ENCODE measurements at places on chromosomes 5 and 9. TPM values are rescaled to one million over a fixed set of nuclear protein-coding genes. Genes with fewer than 3 reads are reported as not detected.

DNA sequence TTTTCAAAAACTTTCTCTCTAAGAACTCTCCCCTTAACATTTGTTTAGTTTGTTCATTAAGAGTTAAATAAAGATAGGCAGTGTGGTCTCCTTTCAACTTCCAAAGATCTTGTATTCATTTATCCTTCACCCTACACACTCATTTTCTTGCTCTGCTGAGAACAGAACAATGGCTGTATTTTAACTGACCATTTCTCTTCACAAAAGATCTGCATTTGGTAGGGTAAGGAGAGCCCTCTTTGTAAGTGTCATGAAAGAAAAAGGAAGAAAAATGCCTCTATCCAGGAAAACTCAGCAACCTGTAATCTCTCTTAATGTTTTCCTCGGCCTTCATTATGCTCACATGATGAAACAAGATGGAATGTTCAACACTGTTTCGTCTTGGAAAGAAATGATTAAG lies 193.7 kb upstream of the TLE4 start:
- no peak for DNase-seq

Gene PCDHA7
- 1.1 TPM for total RNA-seq

- no peak for DNase-seq
Observed at GRCh38 chr5:82097-82496, 9.9 kb upstream of the PLEKHG4B start.

Gene PDE6A
- total RNA-seq = not detected

Gene DIPK1B
- 6.6 TPM for total RNA-seq

Gene BAAT
- not detected for total RNA-seq

GRCh38 chr9:124794902-124795491 lies 18.1 kb downstream of the OLFML2A start:
- no peak for DNase-seq

Gene CDX1
- total RNA-seq = not detected

Gene N4BP3
- 3.3 TPM for total RNA-seq

DNA sequence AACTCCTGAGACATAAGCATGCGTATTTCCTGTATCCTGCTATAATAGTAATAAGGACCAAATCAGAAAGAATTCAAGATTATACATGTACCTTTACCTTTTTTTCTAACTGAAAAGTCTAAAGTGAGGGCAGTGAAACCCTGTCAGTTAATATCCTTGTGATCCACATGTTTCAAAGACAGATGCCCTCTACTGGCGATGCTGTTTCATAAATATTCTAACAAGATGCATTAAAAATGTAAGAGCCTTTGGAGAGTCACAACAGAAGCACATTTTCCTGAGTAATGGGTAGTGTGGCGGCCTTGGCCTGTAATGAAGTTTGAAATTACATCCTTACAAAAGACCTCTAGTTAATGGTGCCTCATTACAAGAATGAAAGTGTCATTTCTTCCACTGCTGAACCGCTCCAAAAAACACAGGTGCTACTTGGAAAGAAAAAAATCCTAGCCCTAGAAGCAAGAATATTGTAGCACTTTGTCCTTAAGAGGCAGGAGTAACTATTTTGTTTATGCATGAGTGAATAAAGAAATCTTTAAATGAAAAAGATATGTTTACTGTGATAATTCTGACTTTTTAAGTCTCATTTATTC lies 232.6 kb downstream of the EPB41L4A start:
- DNase-seq = no peak

- DNase-seq = no peak
Observed at GRCh38 chr5:115542651-115543364, 1.8 kb downstream of the FEM1C start.

DNA sequence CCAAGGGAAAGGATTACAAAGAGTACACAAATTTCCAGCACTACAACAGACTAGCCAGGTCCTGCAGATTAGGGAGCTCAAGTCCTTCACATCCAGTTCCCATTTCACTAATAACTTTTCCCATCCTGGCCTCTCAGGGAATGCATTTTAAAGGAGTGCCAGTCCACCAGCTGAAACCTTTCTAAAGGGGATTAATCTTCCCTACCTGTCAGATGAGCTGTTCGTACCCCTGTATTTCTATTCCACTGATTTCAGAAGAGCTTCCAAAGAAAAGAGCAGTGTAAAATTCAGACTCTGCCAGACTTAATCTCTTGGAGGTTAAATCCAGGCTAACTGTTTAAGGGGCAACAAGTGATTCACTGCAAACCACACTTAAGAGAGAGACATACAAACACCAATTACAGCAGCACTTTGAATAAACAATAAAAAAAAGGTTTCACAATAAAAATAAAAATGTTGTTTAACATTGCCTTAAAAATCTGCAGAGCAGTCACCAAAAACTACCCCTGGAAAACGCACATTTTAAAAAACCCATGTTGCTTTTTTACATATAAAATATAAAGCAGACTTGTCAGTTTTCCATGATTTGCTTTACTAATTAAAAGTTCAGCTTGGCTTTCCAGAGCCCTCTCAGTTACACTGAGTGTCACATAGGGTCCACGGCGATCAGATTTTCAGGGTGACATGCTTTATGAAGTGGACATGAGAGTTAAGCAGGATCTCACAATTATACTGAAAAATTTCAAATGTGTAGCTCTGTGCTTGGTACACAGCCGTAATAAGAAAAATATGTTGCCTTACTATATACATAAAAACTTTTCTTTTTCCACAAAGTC lies 3.2 kb downstream of the ROR2 start:
- DNase-seq = no peak

DNA sequence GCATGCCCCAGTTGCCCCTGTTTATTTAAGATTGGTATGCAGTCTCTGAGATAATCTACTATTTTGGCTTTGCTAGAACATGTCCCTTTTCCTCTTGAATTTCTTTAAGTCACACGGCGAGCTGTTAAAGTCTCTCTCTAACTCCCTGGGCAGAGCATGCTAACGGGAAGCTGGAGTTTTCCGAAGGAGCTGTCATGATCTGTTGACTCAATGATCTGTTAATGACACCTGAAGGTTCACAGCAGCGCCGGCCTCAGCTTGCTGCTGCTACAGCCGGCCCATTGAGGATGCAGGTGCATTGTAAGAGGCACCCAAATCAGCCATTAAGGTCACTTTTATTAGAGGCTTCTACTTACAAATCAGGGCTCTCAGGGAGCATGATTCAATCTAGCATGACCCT lies 1203.4 kb downstream of the MAT2B start:
- DNase-seq = no peak

DNA sequence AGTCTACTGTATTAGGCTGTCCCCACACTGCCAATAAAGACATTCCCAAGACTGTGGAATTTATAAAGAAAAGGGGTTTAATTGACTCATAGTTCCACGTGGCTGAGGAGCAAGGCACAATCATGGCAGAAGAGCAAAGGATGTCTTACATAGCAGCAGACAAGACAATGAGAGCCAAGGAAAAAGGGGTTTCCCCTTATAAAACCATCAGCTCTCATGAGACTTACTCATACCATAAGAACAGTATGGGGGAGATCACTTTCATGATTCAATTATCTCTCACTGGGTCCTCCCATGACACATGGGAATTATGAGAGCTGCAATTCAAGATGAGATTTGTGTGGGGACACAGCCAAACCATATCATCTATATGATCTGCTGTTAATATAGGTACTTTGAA lies 14.8 kb upstream of the FSTL4 start:
- DNase-seq = no peak

Gene PLCXD3
- 4.5 TPM for total RNA-seq

- no peak for DNase-seq
Observed at GRCh38 chr5:133637206-133637605, 24.9 kb upstream of the FSTL4 start.

DNA sequence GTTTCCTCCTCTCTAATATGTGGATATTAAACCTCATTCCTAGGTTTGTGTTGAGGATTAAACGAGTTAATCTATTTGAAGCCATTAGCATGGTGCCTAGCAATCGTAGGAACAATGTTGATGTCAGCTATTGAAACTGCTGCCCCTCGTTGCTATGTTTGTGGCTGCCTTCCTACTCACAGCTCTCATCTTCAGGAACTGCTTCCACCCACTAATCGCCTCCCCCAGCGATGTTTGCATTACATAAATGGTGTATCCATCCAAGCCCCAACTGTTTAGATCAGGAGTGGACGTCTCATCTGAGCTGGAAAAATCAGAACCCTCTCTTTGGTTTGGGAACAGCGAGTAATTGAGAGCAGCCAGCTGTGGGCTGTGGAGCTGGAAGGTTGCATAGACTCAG lies 416.6 kb downstream of the ARHGEF28 start:
- no peak for DNase-seq

GRCh38 chr9:121651295-121652020 lies at the start of gene DAB2IP:
DAB2IP (plus strand) TSS chr9:121651634; CDS start chr9:121651776, 142 bp downstream.
- no peak for DNase-seq

DNA sequence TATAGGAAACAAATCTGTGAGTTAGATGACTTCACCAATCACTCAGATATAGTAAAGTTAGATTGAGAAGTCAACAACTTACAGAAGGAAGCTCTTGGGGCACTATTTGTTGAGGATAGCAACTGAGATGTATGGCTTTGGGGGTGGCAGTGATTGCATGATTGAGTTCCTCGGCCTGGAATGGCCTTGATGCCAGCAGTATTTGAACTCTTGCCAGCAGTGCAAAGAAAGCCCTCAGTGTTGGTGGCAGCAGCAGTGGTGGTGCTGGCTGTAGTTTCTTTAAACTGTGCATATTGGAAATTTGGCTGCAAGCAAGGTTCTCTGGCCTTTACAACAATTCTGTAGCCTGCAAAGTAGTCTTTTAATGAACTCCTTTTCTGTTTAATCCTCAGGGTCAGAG lies 41.4 kb upstream of the PJA2 start:
- DNase-seq = no peak

Gene CDH18
- not detected for total RNA-seq

- no peak for DNase-seq
Observed at GRCh38 chr5:179817890-179818745, 2.6 kb upstream of the SQSTM1 start.

Gene ZNF454
- 4.9 TPM for total RNA-seq

GRCh38 chr5:38673671-38674071 lies 117.2 kb upstream of the LIFR start:
- DNase-seq = no peak

- DNase-seq = peak; percentile 67
Observed at GRCh38 chr9:98222885-98223691, 30.7 kb upstream of the CORO2A start.

Gene CCNO
- total RNA-seq = 16.5 TPM

DNA sequence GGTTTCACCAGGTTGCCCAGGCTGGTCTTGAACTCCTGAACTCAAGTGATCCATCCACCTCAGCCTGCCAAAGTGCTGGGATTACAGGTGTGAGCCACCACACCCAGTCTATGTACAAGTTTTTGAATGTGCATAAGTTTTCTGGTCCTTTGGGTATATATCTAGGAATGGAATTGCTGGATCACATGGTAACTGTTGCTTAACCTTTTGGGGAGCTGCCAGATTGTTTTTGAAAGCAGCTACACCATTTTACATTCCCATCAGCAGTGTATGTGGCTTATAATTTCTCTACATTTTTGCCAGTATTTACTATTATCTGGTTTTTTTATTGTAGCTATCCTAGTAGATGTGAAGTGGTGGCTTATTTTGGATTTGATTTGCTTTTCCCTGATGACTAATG lies 8.9 kb upstream of the LNPEP start:
- no peak for DNase-seq

Gene CLIC3
- total RNA-seq = 3.6 TPM

Gene PKD2L2
- total RNA-seq = not detected

GRCh38 chr9:17462869-17463464 lies 115.9 kb upstream of the SH3GL2 start:
- DNase-seq = no peak

Gene LRRC70
- 5.9 TPM for total RNA-seq

DNA sequence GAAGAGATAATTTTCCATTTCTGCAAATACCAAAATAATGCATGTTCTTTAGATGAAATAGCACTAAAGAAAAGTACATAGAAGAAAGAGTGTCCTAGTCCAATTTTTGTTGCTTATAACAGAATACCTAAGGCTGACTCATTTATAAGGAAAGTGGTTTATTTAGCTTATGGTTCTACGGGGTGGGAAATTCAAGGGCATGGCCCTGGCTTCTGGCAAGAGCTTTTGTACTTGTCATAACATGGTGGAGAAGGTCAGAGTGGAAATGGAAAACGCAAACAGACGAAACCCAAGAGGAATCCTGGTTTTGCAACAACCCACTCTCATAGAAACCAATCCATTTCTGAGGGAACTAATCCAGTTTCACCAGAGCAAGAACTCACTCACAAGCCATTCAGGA lies 283.7 kb downstream of the CSNK1G3 start:
- no peak for DNase-seq

Gene CSF1R
- 16.9 TPM for total RNA-seq

- DNase-seq = no peak
Observed at GRCh38 chr5:31469466-31469865, 62.4 kb downstream of the DROSHA start.

DNA sequence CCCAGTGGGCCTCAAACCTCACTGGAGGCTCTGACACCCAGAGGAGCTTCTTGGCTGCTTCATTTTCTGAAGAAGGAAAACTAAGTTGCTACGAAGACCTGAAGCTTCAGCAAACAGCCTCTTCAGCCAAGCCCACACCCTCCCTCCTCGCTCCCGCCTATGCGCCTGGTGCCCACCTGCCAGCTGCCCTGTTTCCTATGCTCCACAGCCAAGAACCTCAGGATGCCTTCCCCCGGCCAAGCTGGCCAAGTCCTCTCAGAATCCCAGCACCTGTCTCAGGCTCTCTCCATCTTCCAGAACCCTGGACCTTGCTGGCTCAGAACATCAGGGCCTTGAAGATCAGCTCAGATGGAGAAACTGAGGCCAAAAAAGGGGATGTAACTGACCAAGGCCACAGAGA lies 60.4 kb downstream of the STK10 start:
- no peak for DNase-seq

Gene ADGRD2
- total RNA-seq = 0.29 TPM

DNA sequence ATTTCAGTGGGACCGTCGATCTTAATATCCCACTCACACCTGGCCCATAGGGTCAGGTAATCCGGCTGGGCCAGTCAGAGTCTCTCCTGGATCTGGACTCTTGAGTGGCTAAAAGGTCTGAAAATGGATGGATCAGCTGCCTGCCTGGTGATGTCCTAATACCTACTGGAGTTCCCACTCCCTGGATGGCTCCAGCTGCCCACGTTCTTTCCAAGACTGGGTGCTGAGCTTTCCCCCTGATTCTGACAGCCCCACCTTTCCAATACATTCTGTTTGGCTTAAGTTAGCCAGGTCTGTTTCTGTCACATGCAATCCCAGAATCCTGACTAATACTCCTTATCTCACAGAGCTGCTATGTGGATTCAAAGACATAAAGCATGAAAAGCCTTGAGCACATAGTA lies 10.2 kb downstream of the SH3PXD2B start:
- DNase-seq = no peak

DNA sequence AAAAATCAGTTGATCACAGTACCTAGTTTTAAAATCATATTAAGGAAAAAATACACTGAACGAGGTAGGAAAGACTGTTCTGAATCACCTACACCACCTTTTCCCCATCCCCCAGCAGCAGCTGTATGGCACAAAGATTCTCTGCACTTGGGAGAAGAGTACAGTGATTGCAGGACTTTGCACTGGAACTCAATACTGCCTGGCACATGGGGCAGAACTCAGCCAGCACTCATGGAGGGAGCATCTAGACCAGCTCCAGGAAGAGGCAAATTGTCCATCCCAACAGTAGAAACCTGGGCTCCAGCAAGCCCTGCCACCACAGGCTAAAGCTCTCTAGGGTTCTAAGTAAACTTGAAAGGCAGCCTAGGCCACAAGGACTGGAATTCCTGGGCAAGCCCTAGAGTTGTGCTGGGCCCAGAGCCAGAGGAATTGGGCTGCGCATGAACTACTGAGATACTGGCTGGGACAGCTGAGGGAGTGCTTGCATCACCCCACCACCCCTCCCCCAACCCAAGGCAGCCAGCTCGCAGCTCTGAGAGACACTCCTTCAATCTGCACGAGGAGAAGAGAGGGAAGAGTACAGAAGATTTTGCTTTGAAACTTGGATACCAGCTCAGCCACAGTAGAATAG lies 654.4 kb upstream of the CDH6 start:
- DNase-seq = no peak

Gene ARL15
- total RNA-seq = 48.0 TPM
